Natural killer cell treated with Interleukin-12 subunit alpha and Interleukin-12 subunit beta and Interleukin-15 and Interleukin-18, amount 100 ng/mL, for 72 hours (primary cell): ENCODE measurements at places on chromosomes 11 and 22. TPM values are rescaled to one million over a fixed set of nuclear protein-coding genes. Genes with fewer than 3 reads are reported as not detected.

SMIM35 gene
- total RNA-seq, result not detected

GRCh38 chr11:75105462-75105925 is 8.8 kb upstream of the OR2AT4 start:
- DNase-seq, result no peak
- no peak overlapping the region for H3K4me3 ChIP-seq
- H3K36me3 ChIP-seq, result no peaks in the 10 kb centered on the region
- H3K27me3 ChIP-seq, result peaks cover 26% of the 10 kb centered on the region

DNA sequence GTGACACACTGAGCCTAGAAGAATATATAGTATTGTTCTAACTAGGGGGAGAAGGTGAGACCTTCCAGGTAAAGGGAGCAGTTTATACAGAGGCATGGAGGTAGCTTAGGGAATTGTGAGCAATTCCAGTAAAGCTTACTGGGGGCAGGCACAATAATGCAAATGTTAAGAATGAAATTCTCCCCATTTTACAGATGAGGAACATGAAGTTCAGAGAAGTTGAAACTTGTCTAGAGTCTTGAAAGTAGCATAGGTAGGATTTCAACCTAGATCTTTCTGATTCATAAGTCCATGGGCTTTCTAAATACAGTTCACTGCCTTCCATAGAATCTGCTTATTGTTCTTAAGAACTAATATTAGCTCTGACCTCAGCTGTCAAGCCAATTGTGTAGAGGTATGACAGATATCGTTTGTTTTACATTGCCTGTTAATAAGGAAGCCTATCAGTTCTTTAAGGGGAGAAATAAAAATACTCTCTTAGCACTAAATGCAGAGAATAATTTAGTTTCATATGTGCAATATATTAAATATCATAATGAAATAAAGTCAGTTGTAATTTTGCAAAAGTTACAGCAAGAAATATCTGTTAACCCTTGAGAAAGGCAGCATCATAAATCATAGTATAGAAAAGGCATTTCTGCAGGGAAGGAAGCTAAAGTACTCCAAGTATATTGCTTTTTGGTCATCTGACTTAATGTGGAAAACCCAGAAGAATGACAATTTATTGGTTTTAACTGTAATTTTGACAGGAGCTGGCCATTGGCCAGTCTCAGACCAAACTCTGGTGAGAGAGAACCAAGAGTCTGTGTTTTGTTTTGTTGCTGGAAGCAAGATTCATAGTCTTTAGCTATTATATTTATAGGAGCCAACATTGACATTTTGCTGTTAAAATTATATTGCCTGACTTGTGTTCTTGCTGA is 181.8 kb downstream of the UVRAG start:
- H3K36me3 ChIP-seq, result peaks cover 5% of the 10 kb centered on the region
- DNase-seq, result no peak
- peaks cover 4% of the 10 kb centered on the region for H3K4me1 ChIP-seq
- H3K27ac ChIP-seq, result no peak overlapping the region

DNA sequence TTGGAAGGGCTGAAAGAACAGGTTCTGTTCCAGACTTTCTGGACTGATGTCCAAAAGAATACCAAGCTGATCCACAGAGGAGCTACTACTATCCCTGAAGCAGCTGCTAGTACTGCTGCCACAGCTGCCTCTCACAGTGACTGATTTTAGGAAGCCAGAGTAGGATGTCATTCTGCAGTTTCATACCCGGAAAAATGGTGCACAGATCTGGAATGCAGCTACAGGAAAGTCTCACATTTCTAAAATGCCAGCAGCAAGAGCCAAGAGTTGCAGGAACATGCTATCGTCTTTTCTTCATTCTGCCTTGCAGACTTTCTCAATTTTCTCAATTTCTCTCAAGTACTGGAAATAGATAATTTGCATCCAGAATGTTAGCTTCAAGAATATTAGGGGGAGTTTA is 19.4 kb upstream of the CCDC179 start:
- DNase-seq, result no peak
- H3K4me3 ChIP-seq, result no peak overlapping the region
- no peak overlapping the region for H3K27ac ChIP-seq
- no peaks in the 10 kb centered on the region for H3K36me3 ChIP-seq
- H3K4me1 ChIP-seq, result no peaks in the 10 kb centered on the region
- no peaks in the 10 kb centered on the region for H3K27me3 ChIP-seq

DNA sequence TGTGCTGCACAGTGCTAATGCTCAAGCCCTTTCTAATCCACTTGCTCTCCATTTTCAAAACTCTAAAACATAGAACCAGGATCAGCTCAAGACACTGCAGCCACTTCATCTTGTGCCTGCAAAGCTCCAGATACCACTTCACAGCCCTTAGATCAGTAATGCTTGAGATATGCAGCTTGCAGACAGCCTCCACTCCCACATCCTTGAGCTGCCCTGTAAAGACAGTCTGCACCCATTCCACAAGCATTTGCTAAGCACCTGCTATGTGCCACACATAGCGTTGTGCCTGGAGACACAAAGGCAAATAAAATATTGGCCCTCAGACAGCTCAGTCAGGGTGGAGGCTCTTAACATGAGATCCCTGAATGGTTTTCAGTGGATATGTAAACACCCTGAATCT is 192.5 kb upstream of the SNX19 start:
- H3K27ac ChIP-seq, result no peak overlapping the region
- DNase-seq, result no peak
- H3K36me3 ChIP-seq, result no peaks in the 10 kb centered on the region
- no peak overlapping the region for H3K4me3 ChIP-seq
- H3K27me3 ChIP-seq, result peaks cover 17% of the 10 kb centered on the region

- no peak overlapping the region for H3K27ac ChIP-seq
- no peaks in the 10 kb centered on the region for H3K36me3 ChIP-seq
- DNase-seq, result no peak
- H3K4me3 ChIP-seq, result no peak overlapping the region
These were observed 96.1 kb downstream of the SHANK2 start for GRCh38 chr11:71156301-71156700.

- no peak overlapping the region for H3K4me3 ChIP-seq
- DNase-seq, result no peak
- no peak overlapping the region for H3K27ac ChIP-seq
- peaks cover 19% of the 10 kb centered on the region for H3K27me3 ChIP-seq
These were observed 221.2 kb upstream of the BLID start for GRCh38 chr11:122337241-122337640.

GRCh38 chr11:61401173-61401572 is 8.8 kb downstream of the TMEM216 start:
- H3K36me3 ChIP-seq, result peaks cover 13% of the 10 kb centered on the region
- no peaks in the 10 kb centered on the region for H3K27me3 ChIP-seq
- H3K4me1 ChIP-seq, result no peaks in the 10 kb centered on the region
